ENCODE measurements at places on chromosomes 1 and 21. TPM values are rescaled to one million over a fixed set of nuclear protein-coding genes. Genes with fewer than 3 reads are reported as not detected.

The COL6A1 gene
- 188 TPM for total RNA-seq

The CD244 gene
- total RNA-seq, result 0.27 TPM

The FAM110D gene
- total RNA-seq, result 4.5 TPM

The PROX1 gene
- total RNA-seq, result 95.0 TPM

The PITHD1 gene
- 44.7 TPM for total RNA-seq

The ENTREP3 gene
- 15.0 TPM for total RNA-seq

DNA sequence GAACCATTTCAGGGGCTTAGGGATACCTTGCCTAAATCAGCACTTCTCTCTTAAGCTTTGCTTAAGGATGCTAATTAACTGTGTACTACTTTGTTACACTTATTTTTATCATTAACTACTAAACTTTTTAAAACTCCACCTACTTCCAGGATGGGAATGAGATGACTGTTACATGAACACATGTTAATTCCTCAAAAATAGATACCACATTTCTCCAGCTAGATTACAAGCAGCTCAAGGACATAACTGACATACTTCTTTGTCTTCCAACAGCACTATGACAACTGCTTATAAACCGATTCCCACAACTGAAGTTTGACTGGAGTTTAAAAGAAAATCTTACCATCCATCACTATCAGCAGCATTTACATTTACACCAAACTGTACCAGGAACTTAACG, 53.7 kb downstream of the TP53BP2 start:
- DNase-seq, result no peak

- no peak for DNase-seq
Observed at GRCh38 chr1:179226738-179227137, 2.7 kb downstream of the ABL2 start.

DNA sequence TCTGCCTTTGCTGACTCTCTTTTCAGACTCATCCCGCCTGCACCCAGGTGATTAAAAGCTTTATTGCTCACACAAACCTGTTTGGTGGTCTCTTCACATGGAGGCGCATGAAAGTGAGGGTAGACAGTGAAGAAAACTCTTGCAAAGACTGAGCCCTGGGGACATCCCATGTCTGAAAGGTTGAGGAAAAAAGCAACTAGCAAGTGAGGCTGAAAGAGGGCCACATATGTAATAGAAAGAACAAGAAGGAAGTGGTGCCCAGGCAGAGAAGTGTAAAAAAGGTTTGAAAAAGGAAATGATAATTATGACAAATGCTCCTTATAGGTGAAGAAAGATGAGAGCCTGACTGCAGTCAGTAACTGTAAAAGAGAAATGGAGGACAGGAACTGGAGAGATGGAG, 115.9 kb upstream of the NEK7 start:
- no peak for DNase-seq

- no peak for DNase-seq
Observed at GRCh38 chr1:241821363-241821762, 26.6 kb upstream of the EXO1 start.

- DNase-seq, result no peak
Observed at GRCh38 chr1:102191723-102192122, 195.0 kb upstream of the OLFM3 start.

GRCh38 chr1:2463396-2463795, 12.7 kb upstream of the PLCH2 start:
- DNase-seq, result no peak

DNA sequence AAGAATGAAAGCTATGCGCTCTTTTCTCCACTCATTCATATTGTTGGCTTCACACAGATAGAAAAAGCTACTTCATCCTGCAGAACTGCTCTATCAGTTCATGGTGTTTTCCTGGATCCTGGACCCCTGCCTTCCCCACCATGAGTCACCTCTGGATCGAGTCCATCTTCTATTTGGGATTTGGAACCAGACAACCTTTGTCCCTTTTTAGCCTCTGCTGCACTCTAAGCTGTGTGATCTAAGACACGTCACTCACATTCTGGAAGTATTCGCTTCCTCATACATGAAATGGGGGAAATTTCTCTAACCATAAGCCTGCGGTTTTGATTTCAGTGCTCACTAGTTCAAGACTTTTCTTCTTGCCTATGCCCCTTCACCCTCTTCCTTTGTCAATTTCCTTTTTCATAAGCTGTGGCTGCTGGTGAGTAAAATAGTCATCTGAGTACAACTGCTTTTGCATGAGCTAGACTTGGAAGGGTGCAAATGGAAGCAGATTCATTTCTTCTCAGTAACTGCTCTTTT, 14.1 kb upstream of the DEGS1 start:
- no peak for DNase-seq

- no peak for DNase-seq
Observed at GRCh38 chr1:152380932-152381331, 21.1 kb upstream of the FLG2 start.

DNA sequence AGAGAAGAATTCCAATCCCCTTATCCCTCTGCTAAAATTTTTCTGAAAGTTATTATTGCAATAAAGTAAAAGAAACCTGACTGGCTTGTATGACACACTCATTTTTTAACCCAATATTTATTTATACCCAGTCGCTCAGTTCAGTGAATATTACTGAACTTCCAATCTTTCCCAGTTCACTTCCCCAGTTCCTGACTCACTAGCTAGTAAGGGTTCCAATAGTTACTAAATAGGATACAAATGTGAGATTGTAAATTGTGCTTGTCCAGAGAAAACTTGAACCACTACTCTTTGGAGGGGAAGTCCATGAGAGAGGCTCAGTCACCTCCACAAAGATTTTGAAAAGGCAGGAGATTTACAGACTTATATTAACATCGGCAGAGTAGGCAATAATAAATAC, 31.4 kb downstream of the PRDX6 start:
- DNase-seq, result no peak

GRCh38 chr1:62467092-62467491, 30.2 kb downstream of the USP1 start:
- no peak for DNase-seq
